NCI-H1417 treated with DMSO at 0.1 percent for 48 hours (cell line): ENCODE measurements at places on chromosomes 5 and 9.

DNA sequence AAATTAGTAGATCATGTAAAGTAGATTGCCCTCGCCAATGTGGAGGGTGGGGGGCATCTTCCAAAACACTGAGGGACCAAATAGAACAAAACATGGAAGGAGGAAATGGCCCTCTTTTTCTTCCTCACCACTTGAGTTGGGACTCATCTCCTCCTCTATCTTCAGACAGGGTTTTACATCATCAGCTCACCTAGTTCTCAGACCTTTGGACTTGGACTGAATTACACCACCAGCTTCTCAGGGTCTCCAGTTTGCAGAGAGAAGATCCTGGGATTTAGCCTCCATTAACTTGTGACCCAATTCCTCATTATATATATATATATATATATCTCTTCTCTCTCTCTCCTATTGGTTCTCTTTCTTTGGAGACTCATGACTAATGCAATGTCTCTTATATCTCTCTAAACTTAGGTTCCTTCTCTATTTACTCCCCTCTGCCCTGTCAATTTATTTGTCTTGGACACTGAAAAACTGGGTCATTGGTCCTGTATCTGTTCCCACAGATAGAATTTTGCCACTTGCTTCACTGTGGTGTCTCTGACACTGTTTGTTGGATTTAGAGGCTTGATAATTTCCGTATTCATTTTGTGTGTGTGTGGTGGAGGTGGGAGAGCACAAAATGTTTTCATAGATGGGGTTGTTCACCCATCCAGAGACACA is 54.3 kb upstream of the TXNDC8 start:
- no peak for DNase-seq

- peak; percentile 88 for DNase-seq
Observed at GRCh38 chr9:79020276-79020675, 551.5 kb upstream of the TLE4 start.

- DNase-seq = no peak
Observed at GRCh38 chr5:181114844-181115778, 15.9 kb downstream of the OR2V1 start.

- DNase-seq = no peak
Observed at GRCh38 chr5:135211791-135212190, 177.8 kb upstream of the PITX1 start.

GRCh38 chr9:89826186-89826585 is 221.4 kb downstream of the GADD45G start:
- DNase-seq = no peak

GRCh38 chr5:149633476-149634350 is 52.4 kb downstream of the ARHGEF37 start:
- no peak for DNase-seq

DNA sequence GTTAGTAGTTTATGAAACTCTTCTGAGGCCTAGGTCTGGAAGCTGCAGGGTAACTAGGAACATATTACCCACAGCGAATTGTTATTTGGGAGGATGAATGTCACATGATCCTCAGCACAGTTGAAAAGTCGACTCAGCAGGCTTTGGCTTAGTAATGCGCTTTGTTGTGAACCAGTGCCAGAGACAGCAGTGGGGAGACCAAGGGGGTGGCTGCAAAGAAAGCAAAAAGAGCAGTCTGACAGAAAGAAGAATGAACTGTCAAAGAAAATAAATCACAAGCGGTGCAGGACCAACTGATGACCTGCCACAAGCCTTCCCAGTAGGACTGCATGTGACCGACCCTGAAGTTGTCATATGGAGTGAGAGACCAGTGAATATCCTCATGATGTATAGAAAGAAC is 170.0 kb downstream of the CCDC171 start:
- no peak for DNase-seq

GRCh38 chr9:114163517-114163951 is 8.2 kb downstream of the COL27A1 start:
- DNase-seq = no peak

DNA sequence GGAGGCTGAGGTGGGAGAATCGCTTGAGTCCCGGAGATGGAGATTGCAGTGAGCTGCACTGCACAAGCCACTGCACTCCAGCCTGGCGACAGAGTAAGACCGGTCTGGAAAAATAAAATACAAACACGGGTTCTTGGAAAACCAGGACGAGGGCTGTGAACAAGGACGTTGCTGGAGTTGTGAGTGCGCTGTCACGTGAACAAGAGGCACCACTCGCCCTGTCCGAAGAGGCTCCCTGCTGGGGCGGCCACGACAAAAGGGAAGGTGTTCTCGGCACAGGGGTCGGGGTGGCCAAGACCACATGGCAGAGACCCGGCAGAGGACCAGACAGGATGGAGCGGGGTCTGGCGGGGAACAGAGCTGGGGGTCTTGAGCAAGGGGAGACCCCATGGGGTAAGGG is 30.6 kb upstream of the UBAC1 start:
- DNase-seq = no peak

DNA sequence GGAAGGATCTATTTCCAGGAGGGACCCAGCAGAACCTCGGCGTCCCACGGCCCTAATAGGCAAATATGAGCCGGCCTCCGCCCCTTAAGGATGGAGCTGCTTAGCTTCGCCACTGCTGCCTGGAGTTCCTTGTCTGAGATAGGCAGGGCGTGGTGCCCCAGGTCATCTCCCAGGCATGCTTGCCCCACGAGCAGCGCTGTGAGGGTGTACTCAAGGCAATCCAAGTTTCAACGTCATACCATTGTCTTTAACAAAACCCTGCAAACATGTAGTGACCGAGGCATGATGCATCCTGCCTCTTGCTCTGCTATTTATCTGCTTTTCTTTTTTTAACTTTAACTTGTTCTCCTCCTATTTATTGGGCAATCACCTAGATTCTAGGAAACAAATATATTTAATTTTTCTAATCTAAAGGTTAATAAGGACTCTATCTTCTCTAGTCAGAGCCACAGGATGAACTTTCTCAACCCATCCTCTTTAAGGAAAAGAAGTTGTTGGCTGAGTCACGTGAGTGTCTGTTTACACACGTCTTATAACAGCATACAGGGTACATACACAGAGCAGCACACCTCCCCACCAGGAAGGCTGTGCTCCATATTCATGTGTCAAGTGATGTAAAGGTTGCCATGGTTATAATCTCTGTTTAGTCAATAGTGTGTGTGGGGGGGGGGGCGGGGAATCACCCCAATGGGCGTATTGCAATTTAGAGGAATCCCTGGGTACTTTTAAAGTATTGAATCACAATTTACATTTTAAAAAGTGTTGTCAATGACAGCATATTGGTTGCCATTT is 27.3 kb upstream of the ZSWIM6 start:
- no peak for DNase-seq

DNA sequence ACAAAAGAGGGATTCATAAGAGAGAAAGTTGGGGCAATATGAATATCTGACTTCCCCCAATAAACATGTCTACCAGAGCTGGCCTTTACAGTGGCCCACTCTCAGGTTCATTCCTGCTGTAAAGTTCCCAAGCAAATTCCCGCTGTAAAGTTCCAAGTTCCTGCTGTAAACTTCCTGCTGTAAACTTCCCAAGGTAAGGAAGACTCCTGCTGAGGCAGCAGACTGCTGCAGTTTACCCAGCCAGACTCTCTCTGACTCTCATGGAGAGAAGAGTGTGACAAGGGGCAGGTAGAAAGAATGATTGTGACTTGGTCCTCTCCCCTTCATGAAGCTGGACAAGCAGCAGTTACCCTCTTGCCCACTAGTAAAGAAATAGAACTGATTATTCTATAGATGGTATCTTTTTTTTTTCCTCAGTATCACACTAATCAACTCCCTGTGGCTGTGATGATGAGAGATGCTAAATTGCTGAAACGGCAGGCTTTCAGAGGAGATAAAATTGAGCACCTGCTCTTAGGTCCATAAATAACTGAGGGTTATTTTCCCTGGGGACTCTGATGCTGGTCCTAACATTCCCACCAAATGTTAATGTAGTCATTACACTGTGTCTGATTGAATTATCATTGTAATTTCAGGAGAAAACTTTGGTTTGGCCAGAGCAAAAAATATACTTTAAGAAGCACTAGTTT is 220.4 kb downstream of the PARP8 start:
- peak; percentile 10 for DNase-seq

GRCh38 chr5:168001318-168001717 is 290.1 kb upstream of the WWC1 start:
- no peak for DNase-seq

DNA sequence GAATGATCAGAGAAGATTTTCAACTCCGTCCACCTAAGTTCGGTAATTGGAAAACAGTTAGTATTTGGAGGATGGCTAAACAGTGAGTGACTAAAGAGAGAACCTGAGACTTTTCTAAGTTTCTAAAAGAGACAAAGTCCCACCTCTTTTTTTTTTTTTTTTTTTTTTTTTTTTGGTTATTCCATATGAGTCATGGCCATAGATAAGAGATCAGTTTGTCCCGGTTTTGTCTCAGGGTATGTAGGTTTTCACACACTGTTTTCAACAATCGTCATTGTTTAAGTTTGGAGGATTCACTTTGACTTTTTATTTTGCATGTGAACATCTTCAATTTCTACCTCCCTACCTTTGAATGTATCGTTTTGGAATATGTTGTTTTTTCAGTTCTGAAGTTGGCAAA is 85.9 kb downstream of the NTRK2 start:
- no peak for DNase-seq

DNA sequence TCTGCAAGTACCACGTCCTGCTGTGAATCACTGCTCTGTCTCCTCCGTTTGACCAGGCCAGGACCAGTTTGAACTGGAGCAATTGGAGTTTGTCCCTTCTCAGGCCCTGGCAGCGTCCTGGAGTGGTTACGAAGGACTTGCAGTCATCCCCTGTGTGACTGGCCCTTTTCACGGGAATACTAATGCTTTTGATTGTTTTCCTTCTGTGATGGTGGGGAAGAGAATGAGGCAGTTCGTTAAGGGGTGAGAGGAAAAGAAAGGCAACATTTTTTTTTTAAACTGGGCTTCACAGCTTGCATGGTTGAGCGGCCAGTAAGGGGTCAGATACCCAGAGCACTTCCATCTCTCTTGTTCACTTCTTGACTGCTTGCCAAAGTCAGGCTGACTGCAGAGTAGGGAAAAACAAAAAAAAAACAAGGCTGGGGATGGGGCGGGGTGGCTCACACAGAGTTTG is 153.5 kb upstream of the STK32A start:
- no peak for DNase-seq

DNA sequence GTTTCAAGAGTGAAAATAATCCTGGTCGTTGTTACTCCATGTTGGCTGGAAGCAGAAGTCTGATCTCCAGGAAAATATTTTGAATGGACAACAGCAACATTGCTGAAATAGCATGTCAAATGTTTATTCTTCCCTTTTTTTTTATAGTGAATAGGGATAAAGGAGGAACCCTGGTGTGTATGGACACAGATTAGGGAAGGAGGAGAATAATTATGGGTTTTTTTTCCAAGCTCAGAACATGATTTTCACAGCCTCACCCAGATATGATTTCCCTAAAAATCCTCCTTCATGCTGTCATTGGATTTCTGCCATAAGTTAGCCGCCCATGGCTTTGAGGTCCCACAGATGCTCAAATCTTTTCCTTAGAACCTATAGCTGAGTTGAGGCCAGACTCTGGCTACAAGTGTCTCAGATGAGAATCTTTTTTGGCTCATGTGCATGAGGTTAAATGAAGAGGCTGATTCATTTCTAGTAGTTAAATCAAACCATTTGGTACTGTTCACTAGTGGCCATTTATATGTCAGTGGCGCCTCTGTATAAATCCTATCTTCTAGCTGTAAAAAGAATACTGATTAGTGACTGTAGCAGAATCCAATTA is 65.5 kb upstream of the LIFR start:
- DNase-seq = no peak

DNA sequence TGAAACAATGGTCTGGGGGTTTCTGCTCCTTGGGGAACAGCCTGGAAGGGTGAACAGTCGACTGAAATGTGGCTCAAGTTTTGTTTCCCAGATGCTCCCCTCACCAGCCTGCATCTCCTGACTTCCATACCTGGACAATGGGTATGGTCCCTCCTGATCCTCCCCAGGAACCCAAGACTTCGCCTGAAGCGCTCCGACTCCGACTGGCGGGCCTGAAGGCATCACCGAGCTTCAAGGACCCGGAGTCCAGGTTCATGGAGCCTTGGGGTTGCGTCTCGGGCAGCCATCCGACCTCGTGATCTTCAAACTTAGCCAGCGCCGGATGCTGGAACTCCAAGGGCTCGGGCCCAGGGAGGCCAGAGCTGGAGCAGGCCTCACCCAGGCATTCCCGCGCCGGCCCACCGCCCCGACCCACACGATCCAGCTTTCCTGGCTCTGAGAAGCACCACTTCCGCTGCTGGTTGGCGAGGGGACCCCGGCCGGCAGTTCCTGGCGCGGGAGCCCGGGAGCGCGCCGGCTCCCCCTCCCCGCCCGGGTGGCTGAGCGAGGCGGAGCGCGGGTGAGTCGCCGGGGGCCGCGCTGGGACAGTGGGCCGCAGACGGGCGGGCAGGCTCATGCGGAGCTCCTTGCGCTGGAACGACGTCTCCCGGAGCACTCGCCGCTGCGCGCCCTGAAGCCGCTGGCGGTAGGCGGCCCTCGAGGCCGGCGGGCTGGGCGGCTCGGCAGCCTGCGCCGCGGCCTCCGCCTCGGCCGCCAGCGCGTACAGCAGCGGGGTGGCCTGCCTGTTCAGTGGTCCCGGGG is 5.2 kb downstream of the SHROOM1 start:
- DNase-seq = no peak

GRCh38 chr5:179385914-179386313 is 40.7 kb upstream of the ADAMTS2 start:
- DNase-seq = no peak

DNA sequence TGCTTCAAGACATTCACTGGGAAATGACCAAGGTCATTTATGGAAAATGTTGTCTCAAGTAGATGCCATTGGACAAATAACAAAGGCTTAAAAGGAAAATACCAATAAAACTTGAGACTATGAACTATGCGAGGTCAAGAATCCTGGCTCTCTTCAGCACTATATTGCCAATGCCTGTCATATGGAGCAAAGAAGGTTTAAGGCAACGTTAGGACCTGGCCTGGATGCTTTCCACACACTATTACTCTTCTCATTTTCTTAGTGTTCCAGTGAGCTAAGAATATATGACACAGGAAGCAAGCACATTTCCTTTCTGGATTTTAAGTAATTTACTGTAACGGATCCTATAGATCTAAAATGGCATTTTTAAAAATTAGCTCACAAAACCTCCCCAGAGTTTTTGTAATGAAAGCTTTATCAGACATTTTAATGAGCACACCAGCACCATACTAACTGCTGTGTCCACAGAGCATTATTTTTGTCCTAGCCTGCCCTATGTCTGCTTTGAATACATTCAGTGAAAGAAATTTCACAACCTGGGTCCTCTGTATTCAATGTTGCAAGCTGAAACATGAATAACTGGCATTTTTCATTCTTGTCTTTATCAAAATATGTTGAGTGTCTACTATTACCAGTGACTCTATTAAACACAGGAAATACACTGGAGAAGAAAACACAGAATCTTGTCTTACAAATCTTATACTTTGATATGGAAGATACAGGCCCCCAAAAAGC is 315.6 kb downstream of the CETN3 start:
- DNase-seq = no peak
